ENCODE measurements at places on chromosomes 11 and 22.

- H3K27me3 ChIP-seq, result no peaks in the 10 kb centered on the region
- peak; percentile 84 for DNase-seq
- H3K4me3 ChIP-seq, result no peak overlapping the region
- H3K36me3 ChIP-seq, result peaks cover 43% of the 10 kb centered on the region
- peak overlapping the region; percentile 88 for H3K27ac ChIP-seq
- peaks cover 48% of the 10 kb centered on the region for H3K4me1 ChIP-seq
Observed at GRCh38 chr11:57322256-57323166, 2.2 kb downstream of the TNKS1BP1 start.

DNA sequence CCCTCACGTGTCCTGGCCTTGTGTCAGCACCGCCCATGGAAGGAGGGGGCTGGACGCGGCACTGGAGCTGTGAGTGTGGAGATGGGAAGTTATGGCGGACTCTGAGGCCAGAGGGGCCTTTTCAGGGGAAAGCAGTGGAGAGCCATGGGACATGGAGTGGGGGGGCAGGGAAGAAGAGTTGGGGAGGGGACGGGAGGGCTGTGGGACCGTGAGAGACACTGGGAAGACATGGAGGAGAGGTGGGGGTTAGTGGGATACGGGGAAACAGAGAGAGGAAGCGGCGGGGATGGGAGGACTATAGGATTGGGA is 58.2 kb downstream of the FBXO7 start:
- H3K4me1 ChIP-seq, result peaks cover 30% of the 10 kb centered on the region
- H3K36me3 ChIP-seq, result peaks cover under 1% of the 10 kb centered on the region
- no peak overlapping the region for H3K27ac ChIP-seq
- no peak for DNase-seq
- no peaks in the 10 kb centered on the region for H3K27me3 ChIP-seq

DNA sequence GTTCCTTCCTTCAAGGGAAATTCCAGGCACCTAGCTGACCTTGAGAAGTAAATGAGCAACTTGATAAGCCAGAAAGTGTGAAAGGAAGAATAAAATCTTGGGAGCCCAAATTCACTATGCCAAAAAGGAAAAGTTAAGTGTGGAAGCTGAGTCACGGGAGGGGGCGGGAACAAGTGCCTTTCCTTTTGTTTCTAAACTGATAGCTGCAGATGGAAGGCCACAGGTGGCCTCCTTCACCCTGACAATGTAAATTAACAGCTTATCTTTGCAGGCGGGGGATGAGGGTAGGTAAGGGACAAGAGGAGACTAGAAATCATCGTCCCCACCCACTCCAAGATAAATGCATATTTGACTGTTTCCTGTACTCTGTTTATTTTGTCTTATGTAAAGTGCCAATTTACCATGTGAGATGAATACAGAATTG is 36.4 kb upstream of the TREH start:
- peaks cover 10% of the 10 kb centered on the region for H3K4me1 ChIP-seq
- DNase-seq, result peak; percentile 47
- H3K36me3 ChIP-seq, result no peaks in the 10 kb centered on the region
- no peak overlapping the region for H3K4me3 ChIP-seq
- peak overlapping the region; percentile 81 for H3K27ac ChIP-seq
- H3K27me3 ChIP-seq, result no peaks in the 10 kb centered on the region

- no peaks in the 10 kb centered on the region for H3K36me3 ChIP-seq
- no peaks in the 10 kb centered on the region for H3K27me3 ChIP-seq
- DNase-seq, result no peak
- no peak overlapping the region for H3K27ac ChIP-seq
- no peak overlapping the region for H3K4me3 ChIP-seq
- H3K4me1 ChIP-seq, result peaks cover 19% of the 10 kb centered on the region
Observed at GRCh38 chr11:130524132-130524790, 75.8 kb downstream of the ADAMTS15 start.

DNA sequence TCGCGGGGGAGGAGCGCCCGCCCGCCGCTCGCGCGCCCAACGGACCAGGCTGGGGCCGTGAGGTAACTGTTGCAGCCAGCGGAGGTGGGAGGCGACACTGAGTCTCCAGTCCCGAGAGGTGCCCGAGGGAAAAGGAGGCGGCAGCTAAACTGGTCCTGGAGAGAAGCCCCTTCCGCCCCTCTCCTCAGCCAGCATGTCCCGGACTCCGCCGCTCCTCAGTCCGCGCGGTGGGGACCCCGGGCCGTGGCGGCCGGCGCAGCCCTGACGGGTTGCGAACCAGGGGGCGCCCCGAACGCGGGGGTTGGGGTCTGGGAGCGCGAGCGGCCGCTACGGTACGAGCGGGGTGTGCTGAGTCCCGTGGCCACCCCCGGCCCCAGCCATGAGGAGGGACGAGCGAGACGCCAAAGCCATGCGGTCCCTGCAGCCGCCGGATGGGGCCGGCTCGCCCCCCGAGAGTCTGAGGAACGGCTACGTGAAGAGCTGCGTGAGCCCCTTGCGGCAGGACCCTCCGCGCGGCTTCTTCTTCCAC is at the start of gene PDE3B:
Gene PDE3B, plus strand, starts transcription at position 108 of the 529 bp plus-strand sequence. Its CDS starts 272 bp downstream, at position 380.
- peaks cover 3% of the 10 kb centered on the region for H3K27me3 ChIP-seq
- peaks cover 5% of the 10 kb centered on the region for H3K4me1 ChIP-seq
- H3K4me3 ChIP-seq, result peak within 1 kb of the TSS; percentile 91
- peak within 1 kb of the TSS; percentile 36 for H3K27ac ChIP-seq
- DNase-seq, result peak; percentile 45

GRCh38 chr11:117259417-117259816 is 26.9 kb downstream of the RNF214 start:
- H3K36me3 ChIP-seq, result peaks cover 11% of the 10 kb centered on the region
- H3K4me1 ChIP-seq, result no peaks in the 10 kb centered on the region
- no peaks in the 10 kb centered on the region for H3K27me3 ChIP-seq
- no peak overlapping the region for H3K27ac ChIP-seq
